ENCODE measurements at places on chromosomes 3 and 15.
A peak's percentile ranks its signal among the peaks of the same experiment; 100 is the strongest.

DNA sequence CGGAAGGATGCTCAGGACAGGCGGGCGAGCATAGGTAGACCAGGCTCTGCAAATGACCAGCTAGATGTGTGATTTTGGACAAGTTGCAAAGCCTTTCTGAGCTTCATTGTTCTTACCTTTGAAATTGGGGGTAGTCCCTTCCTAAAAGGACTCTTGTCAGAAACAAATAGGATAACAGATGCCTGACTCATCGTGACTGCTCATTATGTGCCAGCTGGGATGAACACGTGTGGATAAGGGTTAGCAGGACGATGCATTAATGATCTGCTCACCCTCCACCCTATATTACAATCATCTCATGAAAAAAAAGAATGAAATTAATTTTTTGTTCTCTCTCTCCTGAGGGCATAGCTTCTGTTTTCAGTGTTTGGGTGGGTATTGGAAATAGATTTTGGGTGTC lies 223.4 kb downstream of the NR2F2 start:
- DNase-seq = no peak

GRCh38 chr3:170840291-170840859 lies 29.6 kb downstream of the RPL22L1 start:
- DNase-seq = no peak

DNA sequence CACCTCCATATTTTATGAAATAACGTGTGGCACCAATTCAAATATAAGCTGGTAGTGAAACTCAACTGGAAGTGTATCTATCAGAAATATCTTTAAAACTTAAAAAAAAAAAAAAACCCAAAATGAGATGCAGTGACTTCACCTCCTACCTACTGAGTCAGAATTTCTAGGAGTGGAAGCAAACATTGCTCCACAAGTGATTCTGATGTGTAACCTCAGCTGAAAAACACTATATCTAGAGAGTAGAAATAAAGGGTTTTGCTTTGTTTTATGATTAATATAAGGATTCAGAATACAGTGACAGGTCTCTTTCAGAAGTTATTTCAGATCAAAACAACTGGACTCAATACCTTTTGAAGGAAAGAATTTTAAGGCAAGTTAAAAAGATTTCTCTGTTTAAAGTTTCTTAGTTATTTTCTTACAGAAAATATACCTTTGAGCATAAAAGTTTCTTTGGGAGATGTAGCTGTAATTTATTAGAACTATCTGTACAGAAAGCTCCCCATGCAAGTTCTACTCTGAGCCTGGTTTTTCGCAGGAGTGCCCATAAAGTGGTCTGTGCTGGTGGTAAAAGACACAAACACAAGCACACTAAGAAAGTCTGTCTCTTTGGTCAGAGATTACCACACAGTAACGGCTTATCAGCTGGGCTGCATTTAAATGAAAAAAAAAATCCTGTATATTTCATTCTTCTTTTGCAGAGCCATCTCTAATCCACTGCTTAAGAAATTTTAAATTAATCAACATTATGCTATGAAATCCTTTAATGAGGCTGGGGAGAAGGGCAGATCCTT lies 59.9 kb upstream of the PPIB start:
- no peak for DNase-seq

DNA sequence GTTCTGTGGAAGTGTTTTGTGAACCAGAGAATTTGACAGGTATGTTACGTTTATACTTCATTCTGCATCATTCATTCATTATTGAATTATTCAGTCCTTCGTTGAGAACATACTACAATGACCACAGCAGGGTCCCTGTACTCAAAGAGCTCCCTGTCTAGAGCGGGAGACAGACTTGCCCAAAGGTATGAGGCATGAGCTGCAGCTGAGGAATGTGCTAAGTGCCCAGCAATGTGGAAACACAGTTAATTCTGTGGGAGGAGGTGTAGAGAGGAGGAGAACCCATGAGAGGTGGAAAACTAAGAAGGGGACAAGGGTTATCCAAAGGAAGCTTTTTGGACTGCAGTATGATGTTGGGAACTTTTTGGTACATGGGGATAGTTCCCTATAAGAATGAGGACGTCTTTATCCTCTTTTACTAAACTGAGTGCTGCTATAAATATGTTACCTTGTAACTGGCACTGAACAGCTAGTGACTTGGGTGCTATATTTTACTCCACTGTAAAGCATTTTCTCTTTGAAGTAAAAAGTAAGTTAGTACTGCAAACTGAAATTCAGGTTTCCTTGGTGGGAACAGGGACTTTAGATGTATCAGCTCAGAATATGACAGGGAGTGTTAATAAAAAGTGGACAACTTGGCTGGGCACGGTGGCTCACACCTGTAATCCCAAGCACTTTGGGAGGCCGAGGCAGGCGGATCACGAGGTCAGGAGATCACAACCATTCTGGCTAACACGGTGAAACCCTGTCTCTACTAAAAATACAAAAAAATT lies 5.7 kb downstream of the SMAD3 start:
- DNase-seq = no peak

GRCh38 chr15:62803856-62804400 lies 238.6 kb upstream of the TPM1 start:
- peak; percentile 52 for DNase-seq

DNA sequence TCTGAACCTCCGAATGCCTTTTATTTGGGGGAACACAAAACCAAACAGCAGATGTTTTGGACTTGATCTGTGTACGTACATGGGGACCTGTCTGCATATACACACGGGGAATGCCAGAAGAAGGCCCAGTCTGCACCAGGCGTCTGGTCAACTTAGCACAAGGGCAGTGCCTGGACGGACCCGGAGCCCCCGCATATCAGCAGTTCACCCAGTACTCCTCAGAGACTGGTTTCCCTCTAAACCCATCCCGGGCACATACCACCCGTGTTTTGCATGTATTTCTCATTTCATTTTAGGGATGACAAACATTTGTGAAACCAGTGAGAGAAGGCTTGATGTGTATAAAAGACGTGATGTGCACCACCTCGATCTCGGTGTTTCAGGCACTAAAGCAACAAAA lies 49.7 kb downstream of the KLHL25 start:
- no peak for DNase-seq

- DNase-seq = no peak
These were observed 55.1 kb downstream of the RBMS3 start for GRCh38 chr3:29335943-29336342.

DNA sequence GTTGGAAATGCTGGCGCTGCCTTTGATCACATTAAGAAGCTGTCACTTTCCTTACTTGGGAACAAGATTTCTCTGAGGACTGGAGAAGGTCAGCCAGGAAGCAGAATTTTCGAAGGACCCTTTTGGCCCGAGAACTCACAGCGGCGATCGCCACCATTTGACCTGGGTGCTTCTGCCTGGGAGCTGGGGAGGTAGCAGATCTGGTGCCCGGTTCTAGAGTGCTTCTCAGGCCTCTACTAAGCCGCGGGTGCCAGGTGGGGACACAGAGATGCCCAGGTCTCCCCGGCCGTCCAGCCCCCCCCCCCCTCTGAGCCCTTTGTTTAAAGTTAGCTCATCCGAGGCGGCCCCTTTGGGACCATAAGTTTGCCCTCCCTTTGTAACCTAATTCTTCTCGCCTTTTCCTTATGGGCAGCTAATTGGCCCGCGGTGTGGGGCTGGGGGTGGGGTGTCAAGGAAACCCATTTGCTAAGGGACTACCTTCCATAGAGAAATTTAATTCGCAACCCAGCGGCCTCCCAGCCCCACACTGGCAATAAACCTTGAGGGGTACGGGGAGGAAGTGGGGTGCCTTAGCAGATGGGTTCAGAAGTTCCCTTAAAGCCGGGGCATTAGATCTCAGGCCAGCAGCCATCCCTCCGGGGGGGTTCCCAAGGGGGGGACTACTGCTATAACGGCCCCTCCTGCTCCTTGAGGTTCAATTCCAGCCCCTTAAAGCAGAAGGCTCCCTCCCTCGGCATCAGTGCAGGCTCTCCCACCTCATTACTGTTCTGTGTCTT lies 1.9 kb downstream of the GATA2 start:
- DNase-seq = no peak

GRCh38 chr3:142239421-142239820 lies 14.0 kb upstream of the GK5 start:
- no peak for DNase-seq

- no peak for DNase-seq
These were observed 415.7 kb upstream of the ROBO2 start for GRCh38 chr3:76624164-76624563.

- DNase-seq = no peak
These were observed 74.7 kb downstream of the XXYLT1 start for GRCh38 chr3:195196266-195196665.

DNA sequence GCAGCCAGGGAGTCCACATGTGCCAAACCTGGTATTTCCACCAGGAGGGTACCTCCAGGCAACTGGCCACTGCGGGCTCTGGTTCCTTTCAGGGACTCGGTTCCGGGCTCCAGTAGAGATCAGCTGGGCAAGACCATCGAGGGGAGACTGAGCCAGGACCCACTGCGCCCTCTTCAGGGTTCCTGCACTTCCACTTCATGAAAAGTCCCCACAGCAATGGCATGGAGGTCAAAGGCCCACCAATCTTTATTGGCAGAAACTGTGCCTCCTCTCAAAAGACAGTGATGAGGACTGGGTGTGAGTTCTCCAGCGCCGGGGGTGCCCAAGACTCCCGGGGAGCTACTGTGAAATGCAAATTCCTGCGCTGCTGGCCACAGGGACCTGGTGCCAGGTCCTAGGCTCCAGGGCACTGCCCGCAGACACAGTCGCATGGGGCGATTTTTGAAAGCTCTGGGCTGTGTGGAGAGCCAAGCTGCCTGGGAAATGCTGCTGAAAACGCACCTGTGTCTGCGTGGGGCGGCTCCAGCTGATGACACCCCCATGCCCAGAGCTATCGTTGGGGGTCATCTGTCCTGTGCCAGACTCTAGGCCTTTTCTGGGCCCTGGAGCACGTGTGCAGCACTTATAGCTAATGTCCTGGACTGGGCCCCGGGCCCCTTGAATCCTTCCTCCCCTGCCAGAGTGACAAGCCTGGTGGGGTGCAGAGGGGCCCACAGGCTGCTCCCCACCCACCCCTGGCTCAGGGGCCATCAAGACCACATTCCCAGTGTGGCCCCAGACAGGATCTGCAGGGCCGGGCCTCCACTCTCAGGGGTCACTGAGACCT lies 144.0 kb downstream of the NSMCE3 start:
- no peak for DNase-seq

- no peak for DNase-seq
These were observed 21.9 kb upstream of the NR1I2 start for GRCh38 chr3:119759962-119760361.

- DNase-seq = no peak
These were observed 166.6 kb downstream of the TPRG1 start for GRCh38 chr3:189338366-189338765.

DNA sequence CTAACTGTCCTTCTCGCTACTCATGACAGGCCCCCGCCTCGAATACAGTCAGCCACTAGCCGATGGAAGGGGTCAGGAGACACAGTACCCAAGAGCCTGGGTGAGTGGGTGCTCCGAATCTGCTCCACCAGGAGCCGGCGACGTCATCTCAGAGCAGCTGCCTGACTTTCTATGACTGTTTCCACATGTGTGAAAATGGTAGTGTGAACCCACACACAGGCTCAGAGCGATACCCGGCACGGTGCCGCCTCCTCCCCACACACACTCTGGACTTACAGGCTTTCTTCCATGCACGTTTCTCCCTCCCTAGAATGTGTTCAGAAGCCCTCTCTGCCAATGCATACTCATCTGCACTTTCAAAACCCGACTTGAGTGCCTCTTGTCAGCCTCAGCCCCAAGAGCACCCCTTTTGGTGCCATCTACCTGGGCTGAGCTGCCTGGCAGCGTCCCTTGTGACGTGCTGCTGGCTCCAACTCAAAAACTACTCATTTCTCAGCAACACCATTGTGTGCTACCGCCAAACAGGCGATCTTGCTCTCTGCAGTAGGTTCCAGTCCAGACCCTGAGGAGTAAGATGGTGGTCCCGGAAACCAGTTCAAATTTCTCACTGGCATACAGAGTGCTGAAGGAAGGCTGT lies 29.7 kb downstream of the VGLL4 start:
- DNase-seq = no peak

GRCh38 chr15:76983590-76984375 lies 11.1 kb upstream of the PSTPIP1 start:
- DNase-seq = no peak

DNA sequence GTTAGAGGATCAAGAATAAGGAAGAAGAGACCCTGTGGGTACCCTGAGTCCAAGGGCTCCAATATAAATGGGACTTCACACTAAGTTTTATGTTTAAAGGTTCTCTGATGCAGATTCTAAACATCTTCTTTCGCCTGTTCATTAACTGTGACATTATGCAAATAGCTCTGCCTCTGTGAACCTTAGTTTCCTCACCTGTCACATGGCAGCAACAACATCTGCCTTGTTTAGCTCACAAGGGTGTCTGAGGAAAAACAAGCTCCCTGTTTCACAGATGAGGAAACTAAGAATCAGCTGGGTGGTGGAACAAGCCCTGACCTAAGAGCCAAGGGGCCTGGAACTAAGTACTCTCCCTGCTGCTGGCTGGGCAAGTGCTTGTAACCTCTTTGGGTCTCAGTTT lies 40.8 kb downstream of the GOLGA6L1 start:
- no peak for DNase-seq

DNA sequence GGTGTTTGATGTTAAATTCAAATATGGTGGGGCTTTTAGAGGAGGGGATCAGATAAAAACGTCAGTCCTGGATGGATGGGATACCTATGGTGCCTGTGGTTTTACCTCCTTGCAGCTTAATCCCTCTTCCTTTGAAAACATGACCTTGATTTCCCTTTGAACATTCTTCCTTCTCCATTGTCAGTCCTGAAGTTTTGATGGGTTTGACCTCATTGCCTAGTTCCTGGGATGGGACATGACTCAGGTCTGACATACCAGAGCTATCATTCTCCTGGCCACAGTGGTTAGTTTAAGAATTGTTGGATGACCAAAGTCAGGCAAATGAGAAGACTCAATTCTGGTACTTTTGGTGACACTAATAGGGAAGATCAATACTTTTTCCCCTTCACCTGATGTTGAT lies 87.2 kb downstream of the PRICKLE2 start:
- no peak for DNase-seq

GRCh38 chr3:72810659-72811434 lies 37.4 kb downstream of the SHQ1 start:
- DNase-seq = no peak

DNA sequence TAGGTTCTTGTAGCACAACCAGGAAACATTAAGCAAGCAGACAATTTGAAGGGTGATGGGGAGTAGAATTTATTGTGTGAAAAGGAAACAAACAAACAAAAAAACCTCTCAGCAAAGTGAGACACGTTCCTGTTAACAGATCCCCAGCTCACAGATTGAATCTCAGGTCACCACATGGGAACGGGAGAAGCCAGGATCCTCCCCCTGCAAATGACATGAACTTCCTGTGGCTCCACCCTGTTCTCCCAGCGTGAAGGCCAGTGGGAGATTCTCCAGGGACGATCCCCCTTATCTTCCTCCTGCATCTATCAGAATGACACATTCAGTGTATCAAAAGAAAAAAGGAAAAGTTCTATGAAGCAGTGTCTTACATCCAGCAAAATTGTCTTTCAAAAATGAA lies 1488.1 kb downstream of the OTOL1 start:
- no peak for DNase-seq

- peak; percentile 55 for DNase-seq
These were observed 693 bp downstream of the CD200 start for GRCh38 chr3:112333381-112334317.

GRCh38 chr15:73944161-73945129 lies 18.2 kb downstream of the LOXL1 start:
- no peak for DNase-seq
